LHCN-M2 (cell line): ENCODE measurements at places on chromosomes 7 and 10. TPM values are rescaled to one million over a fixed set of nuclear protein-coding genes. Genes with fewer than 3 reads are reported as not detected.

DNA sequence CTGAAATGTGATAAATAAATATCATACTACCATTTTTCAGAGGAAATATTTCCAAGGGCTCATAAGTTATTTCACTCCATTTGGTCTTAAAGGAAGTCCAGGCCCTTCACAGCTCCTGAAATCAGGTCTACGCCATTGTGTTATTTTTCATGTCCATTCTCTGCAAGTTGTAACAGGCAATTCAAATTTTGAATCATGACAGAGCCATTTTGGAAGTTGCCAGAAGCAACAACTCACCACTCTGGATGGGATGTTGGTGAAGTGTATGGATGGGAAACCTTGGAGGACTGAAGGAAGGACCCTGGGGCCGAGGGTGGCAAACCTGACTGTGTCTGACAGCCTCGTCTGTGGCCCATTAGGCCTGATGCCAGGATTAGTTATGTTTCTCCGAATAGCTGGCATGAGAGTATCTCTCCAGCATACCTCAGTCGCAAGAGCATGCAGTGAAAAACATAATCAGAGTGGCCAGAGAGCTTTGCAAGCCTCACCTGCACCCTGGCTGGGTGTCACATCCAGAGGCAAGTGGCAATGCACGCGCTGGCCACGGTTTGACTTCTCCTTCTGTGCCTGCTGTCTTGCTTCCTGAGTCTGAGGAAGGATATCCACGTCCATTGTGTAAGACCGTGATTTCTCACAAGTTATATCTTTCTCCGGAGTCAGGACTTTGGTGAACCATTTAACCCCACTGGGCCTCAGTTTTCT lies 87.1 kb downstream of the NRP1 start:
- no peak for DNase-seq

GRCh38 chr7:134174795-134175261 lies 47.7 kb downstream of the LRGUK start:
- DNase-seq = peak; percentile 97

CYP26C1 gene
- not detected in 2 replicates for total RNA-seq

DNA sequence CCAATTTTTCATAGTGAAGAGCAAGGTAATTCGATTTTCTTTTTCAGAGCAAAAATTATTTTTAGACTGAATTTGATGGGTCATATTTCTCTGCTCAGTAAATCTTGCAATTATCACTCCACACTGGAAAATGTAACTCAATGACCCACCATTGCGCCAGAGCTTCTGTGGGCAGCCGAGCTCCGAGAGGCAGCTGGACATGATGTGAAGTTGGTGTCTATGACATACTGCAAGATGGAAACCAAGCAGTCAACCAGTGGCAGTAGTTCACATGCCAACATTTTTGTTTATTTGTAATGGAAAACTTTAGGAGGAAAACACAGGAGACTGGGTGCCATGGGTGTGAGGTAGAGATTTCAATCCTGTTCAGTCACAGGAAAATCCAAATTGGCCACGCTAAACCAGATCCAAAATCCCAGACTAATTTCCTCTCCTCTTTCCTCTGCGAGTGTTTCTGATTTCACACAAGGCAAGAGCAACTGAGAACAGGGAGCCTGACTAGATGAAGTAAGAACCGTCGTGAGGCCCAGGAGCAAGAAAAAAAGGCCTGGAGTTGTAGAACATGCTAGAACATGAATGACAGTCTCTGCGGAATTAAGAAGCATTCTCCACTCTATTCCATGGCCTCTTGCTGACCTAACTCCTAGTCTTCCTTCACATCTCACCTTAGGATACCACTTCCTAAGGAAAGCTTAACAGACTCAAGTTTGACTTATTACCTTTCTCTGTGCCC lies 39.3 kb downstream of the CALD1 start:
- DNase-seq = no peak

TAS2R41 gene
- total RNA-seq = not detected in 2 replicates

- no peak for DNase-seq
Observed at GRCh38 chr10:7984896-7985295, 69.6 kb upstream of the GATA3 start.

- DNase-seq = peak; percentile 51
Observed at GRCh38 chr10:80462981-80463741, 9.1 kb downstream of the TSPAN14 start.

C10orf62 gene
- 0.11 TPM in 1 of 2 replicates, not detected in the other for total RNA-seq

PLCE1 gene
- 5.4 and 6.7 TPM in 2 replicates for total RNA-seq

DNA sequence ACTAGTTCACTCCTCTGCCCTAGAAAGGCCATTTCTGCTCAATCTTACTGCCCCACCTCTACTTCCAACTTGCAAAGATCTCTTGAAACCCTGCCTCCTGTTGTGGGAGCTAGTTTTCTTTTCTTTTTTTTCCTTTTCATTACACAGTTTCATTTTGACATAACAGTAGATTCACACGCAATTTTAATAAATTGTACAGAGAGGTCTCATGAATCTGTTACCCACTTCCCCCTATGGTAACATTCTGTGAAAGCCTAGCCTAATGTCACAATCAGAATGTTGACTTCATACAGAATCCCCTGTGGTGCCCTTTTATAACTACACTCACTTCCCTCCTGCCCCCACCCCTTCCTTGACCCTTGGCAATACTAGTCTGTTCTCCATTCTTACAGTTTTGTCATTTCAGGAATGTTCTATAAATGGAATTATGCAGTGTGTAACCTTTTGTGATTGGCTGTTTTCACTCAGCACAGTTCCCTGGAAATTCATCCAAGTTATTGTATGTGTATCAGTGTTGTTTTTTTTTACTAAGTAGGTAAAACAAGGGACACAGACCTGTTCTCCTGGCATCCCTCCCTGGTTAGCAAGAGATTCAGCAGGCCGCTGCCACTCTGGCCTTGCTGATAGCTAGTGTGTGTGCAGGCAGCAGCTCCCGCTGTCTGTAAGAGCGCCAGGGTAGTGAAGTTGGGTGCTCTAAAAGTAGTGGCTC lies 21.5 kb downstream of the CHST3 start:
- peak; percentile 68 for DNase-seq

GRCh38 chr7:157673573-157673972 lies 336.8 kb downstream of the DNAJB6 start:
- DNase-seq = no peak

WDFY4 gene
- total RNA-seq = not detected in 2 replicates

DNA sequence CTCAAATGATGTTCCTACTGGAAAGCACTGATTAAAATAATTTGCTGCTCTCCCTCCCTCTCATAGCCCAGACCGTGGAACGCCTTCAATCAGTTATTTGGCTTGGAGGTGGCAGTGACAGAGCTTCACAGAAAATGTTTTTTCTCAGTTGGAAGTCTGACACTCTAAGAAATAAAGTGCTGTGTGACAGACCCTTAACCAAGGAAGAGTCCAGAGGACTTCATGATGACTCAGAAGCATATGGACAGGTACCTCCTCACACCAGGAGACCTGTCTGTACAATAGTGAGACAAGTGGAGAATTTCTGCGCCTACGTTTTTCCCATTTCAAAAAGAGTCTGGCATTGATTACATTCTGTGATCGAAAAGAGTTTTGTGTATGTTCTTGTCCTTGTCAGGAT lies 295.5 kb downstream of the DOCK4 start:
- DNase-seq = no peak

HTR5A gene
- not detected in 2 replicates for total RNA-seq

DNA sequence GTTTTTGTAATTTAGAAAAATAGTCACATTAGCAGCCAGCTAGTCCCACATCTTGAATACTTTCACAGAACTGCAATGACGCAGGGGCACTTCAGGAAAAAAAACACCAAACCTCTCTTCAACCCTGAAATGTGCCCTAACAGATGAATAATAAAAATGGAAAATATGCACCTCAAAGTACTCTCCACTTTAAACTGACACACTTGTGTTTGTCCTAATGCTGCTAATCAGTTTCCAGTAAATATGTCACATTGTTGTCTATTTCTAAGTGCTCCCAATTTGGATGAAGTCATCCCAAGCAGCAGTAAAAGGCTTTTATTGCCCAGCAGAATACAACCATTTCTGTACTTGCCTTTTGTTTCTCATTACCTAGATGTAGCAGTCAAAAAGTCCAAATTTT lies 86.7 kb downstream of the PARD3 start:
- DNase-seq = no peak

GOLGA7B gene
- 0.06 TPM in 1 of 2 replicates, not detected in the other for total RNA-seq

DNA sequence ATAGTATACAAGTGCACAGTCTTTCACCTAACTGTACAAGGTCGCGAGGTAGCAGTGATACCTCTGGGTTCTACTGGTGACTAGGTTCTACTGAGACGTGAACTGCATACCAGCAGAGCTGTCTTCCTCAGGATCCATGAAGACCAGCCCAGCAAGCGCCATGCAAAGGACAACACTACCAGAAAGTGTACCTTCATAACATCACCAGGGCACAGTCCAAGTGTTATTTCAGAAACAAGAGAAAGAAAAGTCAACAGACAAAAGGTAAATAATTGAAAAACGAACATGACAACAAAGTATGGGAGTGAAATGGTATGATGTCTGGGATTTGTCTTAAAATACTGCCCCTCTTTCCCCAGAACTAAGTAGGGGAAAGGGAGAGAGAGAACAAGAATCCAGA lies 141.1 kb upstream of the ASAH2 start:
- DNase-seq = no peak

MMD2 gene
- not detected in 2 replicates for total RNA-seq

TMEM176B gene
- total RNA-seq = not detected in 2 replicates

WDR11 gene
- total RNA-seq = 46.6 and 54.7 TPM in 2 replicates

DNA sequence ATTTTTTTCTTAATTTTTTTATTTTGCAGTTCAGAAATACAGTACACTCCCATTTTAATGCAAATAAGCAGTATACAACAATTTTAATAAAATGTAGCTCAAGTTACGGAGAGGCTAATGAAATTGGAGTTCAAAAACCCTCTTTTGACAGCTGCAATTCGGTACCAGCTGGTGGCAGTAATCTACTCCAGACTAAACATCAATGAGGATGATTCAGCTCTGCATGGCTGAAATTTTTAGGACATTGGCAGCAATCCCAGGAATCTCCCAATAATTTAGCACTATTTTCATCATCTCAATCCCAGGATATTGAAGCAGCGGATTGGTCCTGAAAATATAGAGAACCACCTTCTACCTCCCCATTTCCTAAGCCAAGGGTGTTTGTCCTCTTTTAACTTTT lies 278.8 kb downstream of the CACNA2D1 start:
- peak; percentile 79 for DNase-seq

- no peak for DNase-seq
Observed at GRCh38 chr7:7569081-7569527, 2.4 kb downstream of the MIOS start.

PGAM2 gene
- total RNA-seq = not detected in 2 replicates

BLNK gene
- not detected in 2 replicates for total RNA-seq

- no peak for DNase-seq
Observed at GRCh38 chr7:95089414-95090315, 182.3 kb downstream of the PPP1R9A start.

DNA sequence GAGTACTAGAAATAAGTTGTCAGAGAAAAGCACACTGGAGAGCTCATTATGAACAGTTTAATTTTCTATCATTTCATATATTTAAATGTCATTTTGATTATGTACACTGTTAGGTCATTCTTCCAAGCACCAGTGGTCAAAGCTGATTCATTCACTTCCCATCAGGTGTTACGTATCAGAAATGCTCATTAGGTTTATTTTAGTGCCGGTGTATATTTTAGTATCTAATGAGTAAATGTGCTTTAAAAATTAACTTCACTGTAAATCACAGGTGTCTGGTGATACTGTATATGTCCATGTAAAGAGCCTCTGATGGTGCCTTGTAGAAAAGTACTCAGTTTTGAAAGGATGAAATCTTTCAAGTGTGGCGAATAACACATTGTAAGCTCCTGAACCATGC lies 3.5 kb downstream of the DMTF1 start:
- no peak for DNase-seq

- DNase-seq = no peak
Observed at GRCh38 chr7:8615019-8615418, 181.6 kb downstream of the NXPH1 start.

HMX2 gene
- total RNA-seq = not detected in 2 replicates

DNA sequence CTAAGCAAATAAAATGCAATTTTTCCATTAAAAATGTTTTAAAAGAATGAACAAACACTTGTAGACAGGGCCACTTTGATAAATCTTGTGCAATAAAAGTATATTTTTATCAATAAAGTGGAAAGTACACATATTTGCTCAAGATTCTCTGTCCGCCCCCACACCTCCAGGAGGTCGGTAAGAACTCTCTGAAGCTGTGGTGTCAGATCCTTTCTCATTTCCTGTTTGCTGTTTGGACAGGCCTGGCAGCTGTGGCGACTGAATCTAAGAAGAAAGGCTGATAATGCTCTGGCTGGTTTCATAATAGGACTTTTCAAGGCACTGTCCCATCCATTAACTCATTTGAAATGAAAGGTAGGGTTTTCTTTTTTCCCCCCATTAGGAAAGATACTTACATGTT lies 15.3 kb upstream of the ASB4 start:
- DNase-seq = peak; percentile 89

GRCh38 chr10:14513123-14513522 lies 182.4 kb upstream of the FRMD4A start:
- DNase-seq = no peak

DNA sequence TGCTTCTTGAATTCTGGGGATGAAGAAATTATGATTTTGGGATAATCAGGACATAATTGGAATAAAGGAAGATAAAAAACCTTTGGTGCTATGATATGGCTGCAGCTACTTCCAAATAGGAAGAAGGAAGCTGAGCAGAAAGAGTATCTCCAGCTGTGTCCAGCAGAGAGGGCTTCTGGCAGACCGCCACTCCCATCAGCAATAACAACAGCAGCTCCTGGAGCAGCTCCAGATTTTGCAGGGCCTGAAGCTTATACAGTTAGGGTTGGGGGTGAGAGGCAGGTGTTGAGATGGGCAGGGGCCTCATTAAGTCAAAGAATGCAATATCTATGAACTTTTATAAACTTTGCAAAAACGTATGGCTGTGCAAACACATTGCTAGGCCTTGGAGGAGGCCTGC lies 62.3 kb downstream of the C10orf120 start:
- DNase-seq = no peak

ALOX5 gene
- total RNA-seq = not detected in 2 replicates

GRCh38 chr10:69994262-69994661 lies 58.4 kb upstream of the MACROH2A2 start:
- peak; percentile 47 for DNase-seq

- peak; percentile 92 for DNase-seq
Observed at GRCh38 chr7:112080441-112080840, 125.8 kb downstream of the DOCK4 start.

GRCh38 chr7:108027239-108027638 lies 24.3 kb upstream of the LAMB1 start:
- no peak for DNase-seq

IQUB gene
- total RNA-seq = 0.26 and 0.29 TPM in 2 replicates
